ENCODE measurements at places on chromosomes 7 and 10.

DNA sequence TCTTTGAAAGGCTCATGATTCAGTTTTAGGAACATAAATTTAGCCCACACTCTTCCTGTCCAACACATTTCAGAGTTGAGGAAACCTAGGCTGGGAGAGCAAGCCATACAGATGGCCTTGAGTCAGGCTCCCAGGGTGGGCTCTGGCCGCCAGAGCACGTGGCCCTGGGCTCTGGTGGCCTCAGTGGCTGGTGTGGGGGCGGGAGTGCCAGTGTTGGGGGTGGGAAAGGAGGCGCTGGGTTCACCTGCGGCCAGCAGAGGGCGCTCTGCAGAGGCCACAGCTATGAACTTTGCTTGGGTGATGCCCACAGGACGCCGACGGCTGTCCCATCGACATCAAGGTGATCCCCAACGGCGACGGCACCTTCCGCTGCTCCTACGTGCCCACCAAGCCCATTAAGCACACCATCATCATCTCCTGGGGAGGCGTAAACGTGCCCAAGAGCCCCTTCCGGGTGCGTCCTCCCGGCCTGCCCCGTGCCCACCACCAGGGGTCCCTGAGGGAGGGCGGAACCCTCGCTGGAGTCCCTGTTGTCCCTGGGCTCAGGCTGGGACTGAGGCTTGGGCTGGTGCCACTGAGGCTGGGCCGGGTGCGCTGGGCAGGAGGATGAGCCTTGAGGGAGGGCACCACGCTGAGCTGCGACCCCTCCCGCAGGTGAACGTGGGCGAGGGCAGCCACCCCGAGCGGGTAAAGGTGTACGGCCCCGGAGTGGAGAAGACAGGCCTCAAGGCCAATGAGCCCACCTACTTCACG, 11.9 kb downstream of the FLNC start:
- peak; percentile 43 for DNase-seq

DNA sequence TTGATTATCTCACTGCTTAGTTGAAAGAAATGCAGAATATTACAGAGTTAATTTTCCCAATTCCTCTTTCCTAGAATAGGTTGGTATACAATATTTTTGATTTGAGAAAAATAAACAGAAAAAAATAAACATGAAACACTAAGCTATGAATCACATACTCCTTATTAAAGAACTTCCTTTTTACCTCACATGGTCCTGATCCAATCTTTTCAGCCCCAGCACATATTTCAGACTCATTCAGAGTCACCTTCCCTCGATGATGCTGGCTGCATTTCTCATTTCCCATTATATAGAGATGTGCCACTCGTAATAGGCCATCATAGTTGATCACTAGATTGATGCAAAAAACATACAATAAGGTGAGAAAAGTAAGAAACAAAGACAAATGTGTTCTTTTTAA, 64.6 kb downstream of the HGF start:
- DNase-seq: no peak

- no peak for DNase-seq
Observed at GRCh38 chr10:45428611-45429510, 54.8 kb downstream of the ALOX5 start.

GRCh38 chr10:62426086-62426485, 51.9 kb downstream of the ZNF365 start:
- peak; percentile 33 for DNase-seq

GRCh38 chr10:61376377-61376776, 76.8 kb downstream of the TMEM26 start:
- no peak for DNase-seq

DNA sequence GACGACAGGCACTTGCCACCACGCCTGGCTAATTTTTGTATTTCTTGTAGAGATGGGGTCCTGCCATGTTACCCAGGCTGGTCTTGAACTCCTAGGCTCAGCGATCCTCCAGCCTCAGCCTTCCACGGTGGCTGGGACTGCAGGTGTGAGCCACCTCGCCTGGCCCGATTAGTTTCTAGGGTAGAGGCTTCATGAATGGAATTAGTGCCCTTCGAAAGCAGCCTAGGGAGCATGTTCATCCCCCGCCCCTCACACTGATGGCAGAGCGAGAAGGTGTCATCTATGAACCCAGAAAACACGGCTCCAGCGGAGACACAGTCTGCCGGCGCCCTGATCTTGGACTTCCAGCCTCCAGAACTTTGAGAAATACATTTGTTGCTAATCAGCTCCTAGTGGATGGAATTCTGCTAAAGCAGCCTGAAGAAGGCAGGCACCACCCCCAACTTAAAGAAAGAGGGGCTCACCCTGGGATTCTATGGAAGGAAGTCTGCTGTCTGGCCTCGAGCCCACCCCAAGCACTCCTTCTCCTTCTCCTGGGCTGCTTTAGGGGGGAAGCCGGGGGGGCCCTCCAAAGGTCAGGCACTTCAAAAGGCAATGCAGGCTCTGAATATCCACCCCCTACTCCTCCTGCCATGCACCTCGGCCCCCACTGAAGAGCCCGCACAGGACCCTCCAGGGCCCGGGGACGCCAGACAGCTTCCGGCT, 10.1 kb downstream of the PDGFA start:
- DNase-seq: no peak
